ENCODE measurements at places on chromosomes 11 and 22.

DNA sequence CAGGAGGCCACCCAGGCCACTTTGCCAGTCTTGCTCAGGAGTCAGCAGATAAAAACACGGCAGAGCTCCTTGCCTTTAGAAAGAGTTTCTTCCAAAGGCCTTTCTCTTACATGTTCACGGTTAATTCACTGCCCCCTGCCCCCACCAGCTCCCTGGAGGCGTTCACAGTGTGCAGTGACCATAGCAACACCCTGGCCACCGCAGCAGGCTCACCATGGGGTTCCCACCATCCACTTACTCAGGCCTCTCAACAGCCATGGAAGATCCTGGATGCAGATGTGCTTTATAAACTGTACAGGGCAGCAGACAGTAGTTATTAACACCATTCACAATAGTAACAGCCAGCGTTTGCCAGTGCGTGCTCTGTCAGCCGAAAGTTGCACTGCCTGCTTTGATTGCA, 10.6 kb upstream of the MYO7A start:
- no peak for DNase-seq

GRCh38 chr11:75338516-75339208, 12.8 kb downstream of the ARRB1 start:
- no peak for DNase-seq

- DNase-seq: no peak
Measured at GRCh38 chr11:62930157-62930556, 9.0 kb upstream of the CHRM1 start.

- DNase-seq: no peak
Measured at GRCh38 chr11:107180236-107180635, 162.0 kb upstream of the GUCY1A2 start.

DNA sequence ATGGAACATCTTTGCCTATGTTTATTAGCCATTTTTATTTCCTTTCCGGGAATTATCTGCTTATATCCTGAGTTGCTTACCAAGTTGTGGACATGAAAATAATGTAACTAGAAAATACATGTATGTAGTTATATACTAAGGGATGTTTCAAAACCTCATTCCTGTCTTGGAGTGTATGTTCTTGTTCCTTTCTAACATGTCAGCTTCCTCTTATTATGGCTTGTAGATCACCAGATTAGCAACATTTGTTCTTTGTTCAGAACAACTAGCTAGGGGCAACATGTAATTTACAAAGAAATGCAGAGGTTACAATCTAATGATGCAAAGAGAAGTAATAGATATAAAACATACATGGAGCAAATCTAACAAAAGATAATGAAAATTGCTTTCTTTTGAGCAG, 13.1 kb upstream of the TMEM123 start:
- DNase-seq: no peak

- DNase-seq: no peak
Measured at GRCh38 chr11:32402836-32403235, 32.5 kb downstream of the WT1 start.

- DNase-seq: no peak
Measured at GRCh38 chr11:8711895-8712442, 29.4 kb downstream of the RPL27A start.

DNA sequence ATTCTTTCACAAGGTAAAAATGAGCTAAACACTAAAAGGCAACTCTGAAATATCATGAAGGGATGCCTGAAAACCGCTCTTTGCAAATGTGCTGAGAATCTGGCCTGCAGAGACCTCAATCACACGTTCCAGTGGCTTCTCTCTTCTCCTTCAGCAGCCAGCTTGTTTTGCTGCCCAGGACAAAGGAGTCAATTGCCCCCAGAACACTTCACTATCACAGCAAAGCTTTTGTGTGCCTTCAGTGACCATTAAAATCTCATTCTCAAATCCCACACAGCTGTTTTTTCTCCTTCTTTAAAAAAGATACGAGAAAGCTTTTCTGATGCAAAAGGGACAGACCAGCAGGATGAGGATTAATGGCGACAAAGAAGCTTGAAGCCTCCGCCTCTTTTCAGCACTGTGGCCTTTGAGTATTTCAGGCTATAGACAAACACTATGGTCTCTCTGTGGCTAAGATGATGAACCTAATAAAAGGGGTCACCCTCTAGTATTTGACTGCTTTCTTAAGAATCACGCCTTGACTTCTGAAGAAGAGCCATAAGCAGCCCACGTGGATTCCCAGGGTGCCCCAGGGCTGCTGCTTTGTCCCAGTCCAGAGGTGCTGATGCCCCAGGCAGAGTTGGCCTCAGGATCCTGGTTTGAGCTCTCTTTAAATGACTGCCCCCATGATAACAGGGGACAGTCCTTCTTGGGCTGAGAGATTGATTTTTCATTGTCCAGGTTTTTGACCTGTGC, 33.4 kb upstream of the NRIP3 start:
- DNase-seq: no peak

DNA sequence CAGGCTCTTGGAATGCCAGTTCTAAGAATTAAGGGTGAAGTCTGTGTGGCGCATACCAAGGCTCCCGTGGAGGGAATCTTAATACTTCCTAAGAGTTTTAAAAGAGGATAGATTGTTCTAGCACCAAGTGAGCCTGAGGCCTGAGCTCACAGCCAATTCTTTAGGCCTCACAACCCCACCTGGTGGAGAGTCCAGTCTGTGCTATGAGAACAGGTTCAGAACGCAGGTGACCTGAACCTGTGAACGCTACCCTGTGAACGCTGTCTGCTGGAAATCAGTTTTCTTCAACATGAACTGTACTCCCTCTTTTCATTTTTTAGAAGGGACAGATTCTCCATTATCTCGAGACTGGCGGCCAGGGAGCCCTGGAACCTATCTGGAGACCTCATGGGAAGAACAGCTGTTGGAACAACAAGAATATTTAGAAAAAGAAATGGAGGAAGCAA, 43.2 kb upstream of the DLAT start:
- DNase-seq: peak; percentile 43

- no peak for DNase-seq
Measured at GRCh38 chr11:100925935-100926334, 203.7 kb downstream of the PGR start.

DNA sequence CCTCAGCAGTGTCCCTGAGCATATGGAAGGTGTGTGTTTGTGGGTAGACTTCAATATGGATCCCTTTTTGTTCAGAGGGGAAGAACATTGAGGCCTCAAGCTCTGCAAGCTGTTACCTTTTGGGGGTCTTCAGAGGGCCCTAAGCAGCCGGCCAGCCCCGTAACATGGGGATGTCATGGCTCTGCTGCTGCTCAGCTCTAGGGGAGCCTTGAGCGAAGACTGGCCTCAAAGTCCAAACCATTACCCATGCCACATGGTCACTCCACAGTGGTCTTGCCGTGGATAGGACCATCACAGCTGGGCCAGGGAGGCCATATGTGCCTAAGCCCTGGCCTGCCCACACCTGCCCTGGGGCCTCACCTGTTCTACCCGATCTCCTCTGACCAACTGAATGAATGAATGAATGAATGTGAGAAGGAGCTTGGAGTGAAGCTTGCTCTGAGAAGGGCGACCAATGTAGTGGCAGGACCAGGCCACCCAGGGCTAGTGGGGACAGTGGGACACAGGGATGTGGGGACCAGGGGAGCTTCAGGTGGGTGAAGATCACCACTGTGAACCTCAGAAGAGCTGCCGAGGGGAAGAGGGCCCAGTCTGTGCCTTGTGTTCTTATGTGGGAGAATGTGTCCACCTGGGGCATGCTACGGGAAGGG, 754.6 kb downstream of the BRD1 start:
- DNase-seq: no peak

DNA sequence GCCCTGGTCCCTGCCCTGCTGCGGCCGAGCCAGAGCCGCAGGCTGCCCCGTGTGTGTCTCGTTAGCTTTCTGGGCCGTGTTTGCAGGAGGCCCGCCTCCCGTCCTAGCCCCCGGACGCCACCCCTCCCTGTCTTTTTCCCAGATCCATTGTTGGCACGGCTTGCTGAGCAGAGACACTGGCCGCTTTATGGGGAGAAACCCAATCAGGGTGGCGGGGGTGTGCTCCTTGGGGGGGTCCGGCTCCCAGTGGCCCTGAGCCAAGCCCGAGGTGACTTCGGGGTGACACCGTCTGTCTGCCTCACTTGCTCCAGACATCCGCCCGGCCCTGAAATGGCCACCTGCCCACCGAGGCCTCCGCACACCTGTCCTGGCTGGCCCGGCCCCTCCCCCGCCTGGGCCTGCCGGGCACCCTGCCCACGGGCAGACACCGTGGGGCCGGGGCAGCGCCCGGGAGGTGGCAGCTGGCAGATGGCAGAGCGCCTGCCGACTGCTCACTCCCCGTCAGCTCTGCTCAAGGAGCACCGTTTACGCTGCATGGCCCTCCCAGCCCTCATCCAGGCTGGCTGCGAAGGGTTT, 43.1 kb upstream of the PPARA start:
- no peak for DNase-seq

DNA sequence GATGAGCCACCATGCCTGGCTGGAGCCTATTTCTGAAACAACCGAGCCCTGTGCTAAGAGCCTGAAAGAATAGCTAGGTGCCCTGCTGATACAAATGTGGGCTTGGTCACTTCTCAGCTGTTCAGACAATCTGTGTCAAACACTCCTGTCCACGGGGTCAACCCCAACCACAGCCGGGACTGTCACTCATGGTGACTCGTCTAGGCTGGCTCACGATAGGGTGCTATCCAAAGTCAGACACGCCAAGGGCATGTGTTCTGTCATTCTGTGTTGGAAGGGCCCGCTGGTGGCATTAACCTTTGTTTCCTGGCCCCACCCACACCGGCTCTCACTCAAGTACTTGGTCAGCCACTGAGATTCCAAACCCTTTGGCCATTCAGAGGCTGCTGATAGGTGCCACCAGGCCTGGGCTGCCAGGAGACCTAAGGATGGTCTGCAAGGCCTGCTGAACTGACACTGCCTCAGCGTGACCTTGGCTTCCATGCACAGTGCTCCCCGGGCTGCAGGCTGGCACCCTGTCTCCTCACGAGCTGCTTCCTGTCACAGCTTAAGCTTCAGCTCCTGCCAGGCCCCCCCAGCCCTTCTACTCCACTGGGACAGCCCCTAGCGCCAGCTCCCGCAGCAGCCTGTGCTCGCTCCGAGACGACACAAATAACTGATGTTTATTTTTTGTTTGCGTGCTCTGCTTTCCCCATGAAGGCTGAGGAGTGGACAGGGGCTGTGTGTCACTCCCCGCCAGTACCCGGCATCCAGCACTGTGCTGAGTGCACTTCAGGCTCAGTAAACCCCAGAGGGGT, 14.2 kb upstream of the CDC42BPG start:
- DNase-seq: no peak

DNA sequence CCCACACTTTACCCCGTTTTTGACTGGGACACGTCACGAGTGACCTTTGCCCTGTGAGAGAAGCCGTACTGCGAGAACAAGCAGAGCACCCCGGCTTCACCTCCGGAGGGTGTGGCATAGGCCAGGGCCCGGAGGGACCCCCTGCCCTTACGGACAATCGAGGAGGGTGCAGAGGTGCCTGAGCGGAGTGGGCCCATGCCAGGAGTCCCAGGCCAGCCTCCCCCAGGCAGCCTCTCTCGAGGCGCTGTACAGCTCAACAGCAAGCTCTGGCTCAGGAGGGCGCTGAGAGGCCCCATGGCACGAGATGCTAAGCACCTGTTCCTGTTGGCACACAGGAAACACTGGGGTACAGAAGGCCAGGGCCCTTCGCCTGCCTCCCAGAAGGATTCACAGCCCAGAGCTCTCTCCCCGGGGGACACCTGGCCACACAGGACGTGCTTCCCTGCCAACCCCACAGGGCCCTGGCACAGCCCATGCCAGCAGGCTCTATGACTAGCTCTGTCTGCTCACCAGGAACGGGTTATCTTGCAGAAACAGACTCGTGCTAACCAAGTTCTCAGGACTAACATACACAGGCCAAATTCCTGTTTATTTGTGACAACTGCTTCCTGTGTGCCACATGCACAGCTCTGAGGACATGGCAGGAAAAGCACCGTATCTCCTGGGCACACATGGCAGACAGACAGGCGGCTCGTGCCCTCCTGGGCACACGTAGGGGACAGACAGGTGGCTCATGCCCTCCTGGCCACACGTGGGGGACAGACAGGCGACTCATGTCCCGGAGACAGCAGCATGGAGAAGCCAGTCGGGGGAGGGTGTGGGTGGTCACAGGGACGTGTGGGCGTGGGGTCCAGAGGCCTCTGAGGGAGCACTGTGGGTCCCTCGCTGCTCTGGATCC, 11.6 kb downstream of the TOLLIP start:
- DNase-seq: no peak

- DNase-seq: no peak
Measured at GRCh38 chr11:78038697-78039313, 15.7 kb upstream of the KCTD14 start.

GRCh38 chr22:21760640-21761039, 25.0 kb upstream of the YPEL1 start:
- DNase-seq: no peak

- DNase-seq: no peak
Measured at GRCh38 chr11:43987384-43988039, 45.1 kb downstream of the C11orf96 start.

GRCh38 chr11:124605719-124606118, 5.5 kb upstream of the PANX3 start:
- DNase-seq: no peak

DNA sequence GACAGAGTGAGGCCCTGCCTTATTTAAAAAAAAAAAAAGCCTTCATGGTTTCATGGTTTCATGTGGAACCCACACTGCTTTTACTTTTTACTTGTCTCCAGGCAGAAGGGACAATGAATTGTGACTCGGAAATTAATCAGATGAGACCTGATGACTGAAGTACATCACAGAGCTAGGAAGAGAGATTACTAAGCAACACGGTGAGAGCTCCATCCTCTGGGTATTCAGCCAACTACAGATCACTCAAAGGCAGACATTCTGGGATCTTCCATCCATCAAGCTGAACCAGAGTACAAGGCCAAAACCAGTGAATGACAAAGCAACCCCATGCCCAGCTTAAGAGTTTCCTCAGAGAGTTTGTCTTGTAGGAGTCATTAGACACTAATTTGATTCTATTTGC, 433.2 kb downstream of the SOX6 start:
- no peak for DNase-seq

GRCh38 chr11:44777209-44778194, 50.7 kb downstream of the TSPAN18 start:
- no peak for DNase-seq

GRCh38 chr11:76939219-76939631, 78.5 kb downstream of the ACER3 start:
- no peak for DNase-seq

DNA sequence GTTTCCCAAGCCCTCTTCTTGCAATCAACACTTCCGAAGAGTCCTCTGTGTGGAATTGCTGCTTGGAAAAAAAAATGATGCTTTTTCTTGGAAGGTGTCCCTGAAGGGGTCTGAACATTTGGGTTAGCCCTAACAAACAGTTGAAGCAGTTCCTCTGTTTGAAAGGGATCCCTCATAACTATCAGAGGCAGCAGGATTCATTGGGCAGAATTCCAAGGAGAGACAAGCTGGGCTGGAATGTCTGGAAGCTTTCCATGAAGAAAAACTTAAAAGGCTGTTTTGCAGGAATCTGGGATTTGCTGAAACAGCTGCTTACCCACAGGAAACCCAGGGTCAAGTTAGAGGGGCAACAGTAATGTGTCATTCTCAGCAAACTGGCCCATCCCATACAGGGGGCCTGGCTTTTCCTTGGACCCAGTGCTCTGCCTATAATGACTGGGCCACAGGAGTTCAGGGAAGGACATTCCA, 3.1 kb downstream of the CSNK2A3 start:
- DNase-seq: no peak

GRCh38 chr22:19430890-19431541, 517 bp downstream of the HIRA start:
- DNase-seq: no peak

- no peak for DNase-seq
Measured at GRCh38 chr11:45262900-45263299, 23.2 kb downstream of the SYT13 start.

All from stimulated activated CD4-positive, alpha-beta T cell treated with anti-CD3 and anti-CD28 coated beads, Interleukin-15, amount 100 ng/mL, for 48 hours (primary cell).